ENCODE measurements at places on chromosomes 7 and 10.

GRCh38 chr10:69071610-69072009, 16.3 kb upstream of the SRGN start:
- no peak for DNase-seq

- DNase-seq, result no peak
These were observed 79.9 kb upstream of the GNA12 start for GRCh38 chr7:2923886-2924574.

- DNase-seq, result no peak
These were observed 456.7 kb downstream of the LRMDA start for GRCh38 chr10:75887992-75888680.

DNA sequence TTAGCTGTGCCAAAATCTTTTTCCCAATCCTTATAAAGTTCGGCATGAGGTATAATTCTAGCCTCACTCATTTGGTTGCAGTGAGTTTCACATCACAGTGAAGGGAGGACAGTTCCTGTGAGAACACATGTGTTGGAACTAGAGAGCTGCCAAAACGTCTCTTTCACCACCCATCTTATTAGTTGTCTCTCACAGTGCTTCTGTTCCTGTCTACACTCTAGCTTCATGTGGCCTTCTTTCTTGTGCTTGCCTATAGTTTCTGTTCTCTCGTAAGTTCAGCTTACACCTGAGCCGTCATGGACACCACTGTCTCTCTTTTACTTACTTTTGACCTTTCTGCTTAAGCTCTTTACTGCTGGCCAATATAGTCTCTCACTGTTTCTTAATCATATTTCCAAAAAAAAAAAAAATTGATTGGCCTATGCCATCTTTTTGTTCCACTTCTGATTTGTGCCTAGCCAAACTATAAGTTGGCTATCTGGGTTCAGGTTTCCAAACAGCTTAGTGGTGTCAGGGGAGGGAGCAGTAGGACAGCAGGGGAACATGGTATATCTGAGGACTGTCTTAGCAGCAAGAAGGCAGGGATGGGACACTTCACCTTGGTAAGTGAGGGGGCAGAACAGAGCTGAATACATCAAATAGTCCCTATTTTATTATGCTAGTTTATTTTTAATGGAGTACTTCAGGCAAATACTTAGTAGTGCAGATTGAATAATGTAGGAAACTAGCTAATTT, 38.0 kb downstream of the ZNRF2 start:
- no peak for DNase-seq

DNA sequence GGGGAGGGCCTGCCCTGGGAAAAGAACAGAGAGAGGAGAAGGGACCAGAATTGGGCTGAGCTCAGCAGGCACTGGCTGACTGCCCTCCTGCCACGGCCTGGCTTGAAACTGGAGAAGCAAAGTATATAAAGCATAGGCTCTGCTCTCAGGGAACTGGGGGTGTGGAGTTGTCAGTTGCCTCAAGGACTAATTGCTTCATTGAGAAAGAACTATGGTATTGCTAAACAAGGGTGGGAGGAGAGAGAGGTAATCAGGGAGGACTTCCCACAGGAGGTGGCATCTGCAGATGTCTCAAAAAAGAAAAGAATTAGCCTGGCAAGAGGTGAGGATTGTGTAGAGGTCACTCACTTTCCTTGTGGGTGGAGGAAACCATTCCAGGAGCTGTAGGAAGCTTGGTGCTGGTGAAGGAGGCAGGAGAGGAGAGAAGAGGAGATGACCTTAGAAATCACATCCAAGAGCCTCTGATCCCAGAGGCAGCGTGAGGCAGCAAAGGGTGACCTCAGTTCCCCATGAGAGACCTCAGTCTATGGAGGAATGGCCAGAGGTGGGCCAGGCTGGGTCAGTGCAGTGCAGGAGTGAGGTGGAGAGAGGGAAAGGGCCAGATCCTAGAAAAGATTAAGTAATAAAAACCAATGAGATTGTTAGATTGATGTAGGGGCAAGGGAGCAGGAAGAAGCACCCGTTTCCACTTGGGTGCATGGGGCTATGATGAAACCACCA, 2.4 kb downstream of the PILRB start:
- DNase-seq, result no peak

DNA sequence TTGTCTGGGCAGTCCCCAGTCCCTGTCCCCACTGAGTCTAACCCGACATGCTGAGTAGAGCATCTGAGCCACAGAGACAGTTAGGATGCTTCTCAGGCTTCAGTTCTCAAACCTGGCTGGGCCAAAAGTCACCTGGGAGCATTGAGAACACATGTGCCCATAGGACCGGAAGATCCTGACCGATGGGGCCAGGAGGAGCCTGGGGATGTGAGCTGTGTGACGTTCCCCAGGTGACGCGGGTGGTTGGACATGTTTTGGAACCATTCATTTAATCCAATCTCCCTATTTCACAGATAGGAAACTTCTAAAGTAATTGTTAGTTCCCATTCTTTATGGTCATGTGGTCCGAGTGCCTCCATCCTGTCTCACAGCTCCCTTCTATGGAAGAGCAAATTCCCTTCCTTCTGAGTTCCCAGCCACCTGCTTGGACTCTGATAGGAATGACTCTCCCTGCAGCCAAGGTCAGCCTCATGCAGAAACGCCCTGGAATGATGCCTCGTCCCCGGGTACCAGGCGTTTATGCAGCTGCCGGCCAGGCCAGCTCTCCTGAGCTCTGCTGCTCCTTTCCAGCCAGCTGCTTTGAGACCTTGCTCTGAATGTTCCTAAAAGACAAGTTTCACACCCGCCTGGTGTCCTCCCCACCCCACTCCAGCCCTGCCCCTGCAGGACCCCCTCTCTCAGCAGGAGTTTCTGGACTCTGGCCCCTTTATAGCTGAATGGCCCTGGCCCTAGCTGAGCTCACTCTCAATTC, 166.5 kb upstream of the RHEB start:
- no peak for DNase-seq

All from activated CD4-positive, alpha-beta T cell treated with anti-CD3 and anti-CD28 coated beads, Interleukin-2, amount 50 U/mL, for 24 hours (primary cell).